ENCODE measurements at places on chromosomes 11 and 22. TPM values are rescaled to one million over a fixed set of nuclear protein-coding genes. Genes with fewer than 3 reads are reported as not detected.

DNA sequence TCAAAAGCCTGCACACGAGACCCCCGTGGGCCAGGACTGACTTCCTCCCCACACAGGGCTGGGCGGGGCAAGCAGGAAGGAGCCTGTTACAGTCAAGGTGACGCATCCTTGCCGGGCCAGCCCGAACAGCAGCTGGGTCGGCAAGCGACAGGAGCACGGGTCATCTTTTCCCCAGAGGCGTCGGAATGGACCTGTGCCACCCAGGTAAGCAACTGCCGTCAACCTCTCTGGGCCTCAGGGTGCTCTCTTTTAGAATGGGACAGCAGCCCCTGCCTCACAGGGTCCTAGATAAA lies at the start of gene CYTH4:
Gene CYTH4, plus strand, starts transcription at position 124 of the 293 bp plus-strand sequence. Its CDS starts 62 bp downstream, at position 186.
- no peak for DNase-seq

Gene SMTNL1
- not detected for polyA plus RNA-seq

DNA sequence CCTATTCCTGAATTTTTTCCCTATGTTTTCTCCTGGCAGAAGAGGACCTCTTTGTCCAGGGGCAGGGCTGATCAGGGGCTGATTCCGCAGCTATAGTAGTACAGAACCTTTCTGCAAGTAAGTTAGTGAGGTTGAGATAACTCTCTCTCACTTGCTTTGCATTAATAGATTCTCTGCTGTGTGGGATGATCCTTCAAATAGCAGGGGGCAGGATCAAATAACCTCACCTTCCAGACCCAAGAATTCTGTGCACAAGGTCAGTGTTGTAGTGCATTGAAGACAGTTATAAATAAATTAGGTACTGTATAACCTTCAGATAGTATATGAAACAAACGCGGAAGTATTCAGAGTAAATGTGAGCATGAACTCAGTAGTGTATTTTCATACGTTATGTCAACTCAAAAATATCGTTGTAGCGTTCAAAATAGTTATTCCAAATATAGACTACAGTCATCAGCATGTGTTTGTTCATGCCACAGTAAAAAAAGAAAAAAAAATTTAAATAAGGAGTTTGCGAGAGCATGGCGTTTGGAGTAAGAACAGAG lies 278 bp downstream of the MMP26 start:
- no peak for DNase-seq

Gene PRMT3
- polyA plus RNA-seq: 14.8 TPM

Gene BDNF
- polyA plus RNA-seq: 72.0 TPM

DNA sequence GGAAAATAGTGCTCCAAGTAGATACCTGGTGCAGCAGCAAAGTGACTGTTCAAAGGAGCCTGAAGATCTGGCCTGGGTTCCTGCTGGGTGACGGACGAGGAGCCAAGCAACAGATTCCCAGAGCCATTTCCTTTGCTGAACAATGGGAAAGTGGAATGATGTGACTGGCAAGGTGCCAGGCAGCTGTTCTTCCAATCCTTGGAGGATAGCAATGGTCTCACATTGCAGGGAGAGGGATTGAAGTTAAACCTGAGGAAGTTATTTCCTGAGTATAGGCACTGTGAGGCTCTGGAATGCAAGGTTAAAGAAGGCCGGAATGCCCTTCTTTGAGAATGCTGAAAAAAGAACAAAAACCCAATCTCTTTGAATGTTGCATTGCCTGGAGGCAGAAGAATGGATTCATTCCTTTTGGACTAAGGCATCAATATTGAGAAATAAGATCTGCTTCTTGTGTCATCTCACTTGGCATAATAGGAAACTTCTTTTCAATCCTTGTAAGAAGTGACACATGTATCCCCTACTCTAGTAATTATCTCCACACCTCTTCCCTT lies 223.8 kb downstream of the BLID start:
- DNase-seq: no peak

DNA sequence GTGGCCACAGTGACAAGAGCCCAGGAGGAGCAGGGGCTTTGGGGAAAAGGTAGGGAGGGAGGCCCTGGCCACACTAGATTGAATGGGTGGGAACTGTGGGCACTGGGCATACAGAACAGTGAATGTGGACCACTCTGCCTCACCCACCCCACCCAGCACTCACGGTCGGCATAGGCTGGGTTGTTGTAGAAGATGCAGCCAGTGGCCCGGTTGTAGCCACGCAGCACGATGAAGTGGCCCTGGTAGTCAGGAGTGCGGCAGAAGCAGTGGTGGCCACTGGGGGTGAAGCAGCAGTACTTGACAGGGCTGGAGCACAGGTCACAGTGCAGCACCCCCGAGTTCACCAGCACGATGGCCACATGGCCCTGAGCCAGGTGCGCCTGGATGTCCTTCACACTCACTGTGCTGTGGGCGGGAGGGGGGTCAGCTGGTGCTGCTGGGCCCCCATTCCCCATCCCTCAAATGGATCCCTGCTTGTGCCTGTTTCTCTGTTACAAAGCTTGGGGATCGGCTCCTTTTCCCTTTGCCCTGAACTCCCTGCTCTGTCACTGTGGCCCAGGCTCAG lies 11.2 kb downstream of the GUCD1 start:
- DNase-seq: no peak

Gene SLC5A1
- polyA plus RNA-seq: not detected

DNA sequence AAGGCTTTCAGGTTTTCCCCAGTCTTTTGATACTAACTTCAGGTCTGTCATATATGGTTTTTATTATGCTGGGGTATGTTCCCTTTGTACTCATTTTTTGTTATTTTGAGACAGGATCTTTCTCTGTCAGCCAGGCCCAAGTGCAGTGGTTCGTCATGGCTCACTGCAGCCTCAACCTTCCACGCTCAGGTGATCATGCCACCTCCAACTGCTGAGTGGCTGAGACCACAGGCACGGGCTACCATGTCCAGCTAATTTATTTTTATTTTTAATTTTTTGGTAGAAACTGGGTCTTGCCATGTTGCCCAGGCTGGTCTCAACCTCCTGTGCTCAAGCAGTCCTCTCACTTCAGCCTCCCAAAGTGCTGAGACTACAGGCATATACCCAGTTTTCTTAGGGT lies 50.6 kb upstream of the PDGFD start:
- DNase-seq: no peak

GRCh38 chr22:28034760-28035401 lies 115.8 kb upstream of the PITPNB start:
- DNase-seq: no peak

Gene TYR
- not detected for polyA plus RNA-seq

Gene PAX6
- polyA plus RNA-seq: not detected

- no peak for DNase-seq
Observed at GRCh38 chr22:17434856-17435255, 65.6 kb downstream of the CECR2 start.

DNA sequence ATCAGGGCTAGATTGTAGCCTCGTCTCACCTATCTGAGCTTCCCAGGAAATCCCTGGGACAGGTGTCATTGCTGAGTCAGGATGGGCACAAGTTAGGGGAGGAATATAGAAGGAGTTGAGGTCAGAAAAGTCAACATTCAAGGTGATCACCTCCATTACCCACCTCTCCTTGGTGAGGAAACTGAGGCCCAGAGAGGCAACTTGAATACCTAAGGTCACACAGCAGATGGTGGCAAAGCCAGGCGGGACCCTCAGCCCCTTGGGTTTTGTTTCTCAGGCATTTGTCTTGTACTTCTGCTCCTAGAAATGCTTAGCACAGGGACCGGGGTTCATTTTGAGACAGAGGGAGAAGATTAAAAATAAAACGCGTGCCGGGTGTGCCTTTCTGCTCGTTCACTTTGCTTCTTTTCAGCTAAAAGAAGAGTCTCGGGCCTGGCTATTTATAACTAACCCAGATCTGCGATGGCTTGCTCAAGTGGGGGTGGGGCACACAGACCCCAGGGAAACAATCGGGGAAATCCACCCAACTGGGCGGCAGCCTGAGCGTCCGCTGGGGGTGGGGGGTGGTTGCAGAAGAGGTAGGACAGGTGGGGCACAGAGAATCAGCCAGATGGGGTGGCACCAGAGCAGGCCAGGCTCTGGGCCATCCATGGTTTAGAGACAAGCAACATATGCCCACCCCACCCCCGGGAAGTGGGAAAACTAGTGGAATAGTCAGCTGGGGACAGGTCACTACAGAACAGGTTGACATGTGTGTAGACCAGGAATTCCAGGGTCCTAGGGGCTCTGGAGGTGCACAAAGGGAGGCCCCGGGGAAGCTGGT lies 3.9 kb upstream of the GNAZ start:
- no peak for DNase-seq

Gene HBE1
- polyA plus RNA-seq: 8.3 TPM

DNA sequence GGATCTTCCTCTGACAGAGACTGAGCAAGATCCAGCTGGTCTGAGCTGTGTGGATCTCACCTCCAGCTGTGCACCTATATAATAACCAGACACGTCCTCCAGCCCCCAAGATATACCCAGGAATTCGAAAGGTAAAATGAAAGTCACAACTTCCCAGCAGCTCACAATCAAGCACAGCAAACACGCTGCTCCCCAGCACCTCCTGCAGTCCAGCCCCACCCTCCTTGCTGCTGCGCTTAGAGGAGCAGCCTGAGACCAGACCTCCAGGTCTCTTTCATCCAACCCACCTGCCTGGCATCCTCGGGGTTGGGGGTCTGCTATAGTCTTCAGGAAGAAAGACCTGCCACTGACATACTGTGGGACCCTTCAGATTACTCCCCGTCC lies 3.0 kb upstream of the APOL4 start:
- no peak for DNase-seq

Gene SCN4B
- 0.11 TPM for polyA plus RNA-seq

- peak; percentile 44 for DNase-seq
Observed at GRCh38 chr11:236774-237767, at the start of gene PSMD13. Gene PSMD13, plus strand, starts transcription at chr11:236976. Its CDS starts 74 bp downstream, at chr11:237050.

GRCh38 chr11:8760896-8761295 lies 78.3 kb downstream of the RPL27A start:
- peak; percentile 36 for DNase-seq

DNA sequence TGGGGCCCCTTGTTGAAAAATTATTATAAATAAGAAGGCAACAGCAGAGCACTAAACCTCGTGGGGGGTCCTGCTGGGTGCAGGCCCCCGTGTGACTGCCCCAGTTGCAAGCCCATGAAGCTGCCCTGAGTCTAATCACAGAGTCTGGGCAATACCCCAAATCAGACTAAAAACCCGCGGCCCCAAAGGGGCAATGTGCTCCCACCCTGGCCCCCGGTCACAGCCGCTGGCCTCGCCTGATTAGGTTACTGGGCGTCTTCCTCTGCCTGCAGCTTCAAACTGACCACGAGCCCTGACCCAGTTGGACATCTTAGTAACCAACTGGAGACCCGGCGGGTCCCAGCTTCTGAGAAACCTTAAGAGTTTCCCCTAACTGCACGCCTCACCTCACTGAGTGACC lies 1.6 kb downstream of the CXCR5 start:
- DNase-seq: no peak

Gene HMOX1
- 55.2 TPM for polyA plus RNA-seq

GRCh38 chr11:48001438-48002021 lies 21.2 kb downstream of the PTPRJ start:
- peak; percentile 63 for DNase-seq

Gene SCGB1C1
- polyA plus RNA-seq: not detected

Measured in AG04450 (cell line).